ENCODE measurements at places on chromosomes 7 and 10. TPM values are rescaled to one million over a fixed set of nuclear protein-coding genes. Genes with fewer than 3 reads are reported as not detected.
A peak's percentile ranks its signal among the peaks of the same experiment; 100 is the strongest.

DNA sequence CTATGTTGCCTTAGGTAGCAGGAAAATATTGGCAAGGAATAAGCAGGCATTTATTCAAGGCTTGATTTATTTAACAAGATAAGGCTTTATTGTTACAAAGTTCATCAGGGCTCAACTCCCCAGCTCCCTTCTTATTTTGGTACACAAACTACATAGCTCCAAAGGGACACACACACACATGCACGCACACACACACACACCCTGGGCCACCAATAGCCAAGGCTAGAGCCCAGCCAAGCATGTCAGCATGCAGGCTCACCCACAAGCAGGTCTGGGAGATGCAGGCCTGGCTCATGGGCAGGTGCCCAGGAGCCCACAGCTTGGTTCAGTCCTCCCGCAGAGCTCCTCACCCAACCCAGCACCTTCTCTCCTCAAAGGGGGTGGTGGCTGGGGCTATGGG lies 23.4 kb downstream of the LEP start:
- H3K27me3 ChIP-seq, result no peaks in the 10 kb centered on the region
- no peak overlapping the region for H3K4me3 ChIP-seq
- no peaks in the 10 kb centered on the region for H3K36me3 ChIP-seq

DNA sequence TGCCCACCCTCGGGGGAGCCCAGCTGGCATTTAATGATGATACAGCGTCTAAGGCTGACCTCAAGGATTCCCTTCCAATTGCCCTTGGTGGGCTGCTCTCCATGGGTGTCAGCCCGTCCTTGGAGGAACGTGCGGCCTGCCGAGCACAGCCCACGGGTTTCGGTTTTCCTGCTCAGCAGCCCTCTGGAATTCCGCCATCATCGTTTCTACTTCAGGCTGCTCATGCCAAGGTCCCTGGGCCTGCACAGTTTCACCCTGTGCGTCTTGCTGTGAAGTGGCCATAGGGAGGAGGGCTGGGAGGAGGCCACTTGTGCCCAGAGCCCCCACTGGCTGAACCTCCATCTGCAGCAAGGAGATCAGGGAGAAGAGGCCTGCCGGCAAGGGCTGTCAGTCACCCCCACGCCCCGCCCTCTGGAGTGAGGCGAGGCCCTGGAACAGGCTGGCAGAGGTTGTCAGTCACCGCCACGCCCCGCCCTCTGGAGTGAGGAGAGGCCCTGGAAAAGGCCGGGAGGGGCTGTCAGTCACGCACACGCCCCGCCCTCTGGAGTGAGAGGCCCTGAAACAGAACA lies 82.8 kb downstream of the CHST15 start:
- H3K27ac ChIP-seq, result no peak overlapping the region
- no peaks in the 10 kb centered on the region for H3K36me3 ChIP-seq
- no peak for DNase-seq
- no peaks in the 10 kb centered on the region for H3K27me3 ChIP-seq
- no peak overlapping the region for H3K4me3 ChIP-seq

GRCh38 chr10:58968389-58968755 lies 208.1 kb upstream of the PHYHIPL start:
- H3K27ac ChIP-seq, result no peak overlapping the region
- H3K36me3 ChIP-seq, result no peaks in the 10 kb centered on the region
- DNase-seq, result no peak
- H3K27me3 ChIP-seq, result no peaks in the 10 kb centered on the region
- peaks cover 12% of the 10 kb centered on the region for H3K4me1 ChIP-seq

GRCh38 chr7:142172932-142173331 lies 61.4 kb downstream of the MGAM2 start:
- no peak for DNase-seq
- H3K27me3 ChIP-seq, result no peaks in the 10 kb centered on the region
- peaks cover 5% of the 10 kb centered on the region for H3K36me3 ChIP-seq
- H3K4me3 ChIP-seq, result no peak overlapping the region
- no peaks in the 10 kb centered on the region for H3K4me1 ChIP-seq

GRCh38 chr7:158263964-158264748 lies 323.5 kb downstream of the PTPRN2 start:
- peak; percentile 25 for DNase-seq
- no peaks in the 10 kb centered on the region for H3K4me1 ChIP-seq
- H3K27me3 ChIP-seq, result no peaks in the 10 kb centered on the region
- no peaks in the 10 kb centered on the region for H3K36me3 ChIP-seq

DNA sequence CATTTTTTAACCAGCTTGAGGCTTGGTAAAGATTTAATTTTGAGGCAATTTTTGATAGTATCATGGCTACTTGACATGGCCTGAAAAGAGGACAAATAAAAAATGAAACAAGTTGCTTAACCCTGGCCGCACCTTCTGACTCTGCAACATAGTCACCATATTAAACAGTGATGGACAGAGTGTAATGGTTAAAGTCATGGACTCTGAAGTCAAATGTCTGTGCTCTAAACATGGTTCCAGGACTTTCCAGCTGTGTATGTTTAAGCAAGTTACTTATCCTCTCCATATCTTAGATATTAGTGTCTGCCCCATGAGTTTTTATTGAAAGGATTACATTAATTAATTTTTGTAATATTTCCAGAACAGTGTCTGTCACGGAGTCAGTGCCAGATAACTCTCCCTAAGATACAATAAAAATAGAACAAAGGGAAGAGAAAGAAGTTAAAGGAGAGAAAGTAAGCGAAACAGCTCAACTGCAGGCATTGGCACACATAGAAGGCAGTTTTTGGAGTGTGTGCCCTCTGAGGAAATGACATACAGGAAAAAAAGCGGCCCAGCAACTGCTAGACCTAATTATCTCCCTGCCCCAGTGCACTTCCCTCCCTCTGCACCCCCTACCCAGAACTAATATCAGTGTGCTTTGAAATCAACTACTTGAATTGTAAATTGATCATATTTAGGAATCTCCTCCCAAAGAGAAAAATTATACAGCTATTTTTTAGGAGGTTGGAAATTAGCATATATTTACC lies 65.3 kb downstream of the MACC1 start:
- no peaks in the 10 kb centered on the region for H3K27me3 ChIP-seq
- H3K4me1 ChIP-seq, result no peaks in the 10 kb centered on the region
- H3K36me3 ChIP-seq, result no peaks in the 10 kb centered on the region
- H3K27ac ChIP-seq, result no peak overlapping the region
- no peak for DNase-seq

DNA sequence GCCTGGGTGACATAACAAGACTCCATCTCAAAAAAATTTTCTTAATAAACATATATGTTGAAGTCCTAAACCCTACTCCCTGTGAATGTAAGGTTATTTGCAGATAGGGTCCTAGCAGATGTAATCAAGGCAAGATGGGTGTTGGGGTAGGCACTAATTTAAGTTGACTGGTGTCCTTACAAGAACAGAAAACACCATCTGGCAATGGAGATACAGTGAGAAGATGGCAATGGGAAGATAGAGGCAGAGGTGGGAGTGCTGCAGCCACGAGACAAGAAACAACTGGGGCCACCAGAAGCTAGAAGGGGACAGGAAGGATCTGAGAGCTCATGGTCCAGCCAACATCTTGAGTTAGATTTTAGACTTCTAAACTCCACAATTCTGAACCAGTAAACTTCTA lies 606.4 kb downstream of the CNTNAP2 start:
- H3K27ac ChIP-seq, result no peak overlapping the region
- no peaks in the 10 kb centered on the region for H3K36me3 ChIP-seq
- no peaks in the 10 kb centered on the region for H3K4me1 ChIP-seq
- DNase-seq, result no peak
- H3K27me3 ChIP-seq, result no peaks in the 10 kb centered on the region

Gene SFRP5
- total RNA-seq, result 69.2 TPM

Gene RARRES2
- total RNA-seq, result 192 TPM

Gene ELN
- total RNA-seq, result 76.9 TPM

Gene MTURN
- 8.8 TPM for total RNA-seq

Gene C10orf67
- 0.12 TPM for total RNA-seq

Gene PON1
- total RNA-seq, result 0.51 TPM

All from pancreas (tissue), 10 donors.